ENCODE measurements at places on chromosomes 5 and 9. TPM values are rescaled to one million over a fixed set of nuclear protein-coding genes. Genes with fewer than 3 reads are reported as not detected.

- H3K36me3 ChIP-seq: no peaks in the 10 kb centered on the region
- no peaks in the 10 kb centered on the region for H3K4me1 ChIP-seq
- no peak for DNase-seq
These were observed 62.2 kb upstream of the PPARGC1B start for GRCh38 chr5:149667829-149668330.

Gene MEIKIN
- not detected for total RNA-seq

DNA sequence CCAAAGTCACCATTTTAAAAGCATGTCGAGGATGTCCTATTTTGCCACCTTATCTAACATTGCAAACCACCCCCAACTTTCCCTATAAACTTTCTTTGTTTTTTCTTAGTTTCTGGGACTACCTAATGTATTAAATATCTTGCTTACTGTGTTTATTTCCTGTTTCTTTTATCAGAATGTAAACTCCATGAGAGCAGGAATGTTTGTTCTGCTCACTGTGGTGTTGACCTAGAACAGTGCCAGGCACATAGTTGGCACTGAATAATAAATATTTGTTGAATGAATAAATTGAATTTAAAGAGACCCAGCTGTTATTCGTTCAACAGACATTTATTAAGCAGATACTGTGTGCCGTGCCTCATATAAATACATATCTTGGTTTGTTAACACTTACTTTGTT lies 35.2 kb downstream of the MACIR start:
- H3K4me1 ChIP-seq: no peaks in the 10 kb centered on the region
- no peaks in the 10 kb centered on the region for H3K36me3 ChIP-seq
- no peaks in the 10 kb centered on the region for H3K27me3 ChIP-seq
- H3K27ac ChIP-seq: no peak overlapping the region
- H3K4me3 ChIP-seq: no peak overlapping the region

GRCh38 chr5:67166460-67167285 lies 29.9 kb downstream of the CD180 start:
- H3K4me3 ChIP-seq: peak overlapping the region; percentile 74
- no peaks in the 10 kb centered on the region for H3K27me3 ChIP-seq
- peaks cover 11% of the 10 kb centered on the region for H3K4me1 ChIP-seq
- no peak for DNase-seq
- peaks cover 18% of the 10 kb centered on the region for H3K36me3 ChIP-seq

GRCh38 chr9:72524820-72525540 lies 3.6 kb downstream of the TMC1 start:
- no peak for DNase-seq
- H3K27me3 ChIP-seq: no peaks in the 10 kb centered on the region
- H3K4me1 ChIP-seq: peaks cover 12% of the 10 kb centered on the region

- peaks cover 12% of the 10 kb centered on the region for H3K4me1 ChIP-seq
- H3K4me3 ChIP-seq: no peak overlapping the region
- H3K27ac ChIP-seq: no peak overlapping the region
- H3K36me3 ChIP-seq: no peaks in the 10 kb centered on the region
- H3K27me3 ChIP-seq: no peaks in the 10 kb centered on the region
- no peak for DNase-seq
These were observed 134.6 kb downstream of the TTLL11 start for GRCh38 chr9:121958530-121958929.

DNA sequence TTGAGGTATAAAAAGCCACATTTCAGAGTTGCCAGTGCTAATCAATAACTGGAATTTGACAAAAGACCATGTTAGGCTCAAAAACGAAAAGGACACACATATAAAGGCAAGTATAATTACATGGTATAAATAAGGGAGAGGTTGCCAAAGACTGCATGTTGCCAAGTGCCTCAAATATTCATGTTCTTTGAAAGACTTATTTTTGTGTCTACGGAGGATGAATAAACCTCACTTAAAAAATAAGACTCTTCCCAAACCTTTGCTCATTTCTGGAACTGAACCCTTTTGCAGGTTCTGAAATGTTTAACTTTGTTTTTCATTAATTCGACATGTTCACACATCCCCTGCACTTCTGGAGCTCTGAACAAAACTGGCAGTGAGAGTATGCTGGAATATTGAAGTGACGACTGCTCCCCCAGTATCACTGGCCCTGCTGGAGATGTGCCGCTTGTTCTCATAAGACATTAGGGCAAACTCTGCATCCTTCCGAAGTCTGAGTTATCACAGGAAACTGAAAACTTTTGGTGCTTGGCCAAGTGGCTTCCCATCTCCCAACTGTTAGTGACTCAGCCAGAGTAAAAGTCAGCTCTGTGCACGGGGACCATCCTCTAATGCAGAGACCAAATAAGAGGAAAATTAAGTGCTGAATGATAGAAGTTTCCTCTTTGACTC lies 336.8 kb downstream of the GLIS3 start:
- peaks cover 10% of the 10 kb centered on the region for H3K4me1 ChIP-seq
- DNase-seq: no peak
- H3K4me3 ChIP-seq: peak overlapping the region; percentile 8
- H3K27ac ChIP-seq: no peak overlapping the region
- no peaks in the 10 kb centered on the region for H3K36me3 ChIP-seq

DNA sequence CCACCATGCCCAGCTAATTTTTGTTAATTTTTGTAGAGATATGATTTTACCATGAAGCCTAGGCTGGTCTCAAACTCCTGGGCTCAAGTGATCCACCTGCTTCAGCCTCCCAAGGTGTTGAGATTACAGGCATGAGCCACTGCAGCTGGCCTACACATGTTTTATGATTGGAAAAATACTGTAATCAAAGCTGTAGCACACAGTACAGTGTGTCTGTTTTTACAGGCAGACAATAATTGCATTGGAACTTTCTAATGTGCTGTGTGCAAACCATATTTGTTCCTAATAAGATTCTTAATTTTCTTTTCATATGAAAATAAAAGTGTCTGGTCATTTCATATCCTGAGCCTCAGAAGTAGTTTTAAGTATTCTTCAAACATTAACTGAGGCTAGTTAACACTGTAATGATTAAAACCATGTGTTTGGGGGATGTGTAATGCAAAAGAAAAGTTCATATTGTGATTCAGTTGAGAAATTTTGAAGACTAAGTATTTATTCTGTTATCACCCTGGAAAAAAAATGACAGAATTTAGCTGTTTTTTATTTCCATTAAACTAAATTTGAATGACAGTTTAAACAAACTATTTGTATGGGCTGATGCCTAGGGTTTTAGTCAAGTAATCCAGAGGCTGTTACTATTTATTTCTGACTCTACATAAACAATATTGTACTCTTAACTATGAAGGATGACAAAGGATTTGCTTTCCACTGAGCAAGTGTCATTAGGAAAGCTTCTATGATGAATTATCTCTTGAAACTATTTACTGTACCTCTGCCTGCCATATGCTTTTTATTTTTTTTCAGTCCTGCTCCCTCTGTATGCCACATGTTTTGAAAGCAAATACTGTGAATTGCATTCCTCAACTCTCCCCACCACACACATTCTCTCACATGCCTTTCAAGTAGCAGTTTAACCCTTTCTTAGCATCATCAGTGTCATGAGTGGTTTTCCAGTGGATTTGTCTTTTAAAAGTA lies 111.5 kb downstream of the MTREX start:
- H3K4me1 ChIP-seq: peaks cover 16% of the 10 kb centered on the region
- H3K4me3 ChIP-seq: no peak overlapping the region
- H3K36me3 ChIP-seq: peaks cover 28% of the 10 kb centered on the region
- H3K27me3 ChIP-seq: no peaks in the 10 kb centered on the region

GRCh38 chr5:67414712-67415111 lies 218.1 kb upstream of the CD180 start:
- DNase-seq: no peak
- no peak overlapping the region for H3K4me3 ChIP-seq
- no peaks in the 10 kb centered on the region for H3K27me3 ChIP-seq
- H3K36me3 ChIP-seq: no peaks in the 10 kb centered on the region
- no peak overlapping the region for H3K27ac ChIP-seq

DNA sequence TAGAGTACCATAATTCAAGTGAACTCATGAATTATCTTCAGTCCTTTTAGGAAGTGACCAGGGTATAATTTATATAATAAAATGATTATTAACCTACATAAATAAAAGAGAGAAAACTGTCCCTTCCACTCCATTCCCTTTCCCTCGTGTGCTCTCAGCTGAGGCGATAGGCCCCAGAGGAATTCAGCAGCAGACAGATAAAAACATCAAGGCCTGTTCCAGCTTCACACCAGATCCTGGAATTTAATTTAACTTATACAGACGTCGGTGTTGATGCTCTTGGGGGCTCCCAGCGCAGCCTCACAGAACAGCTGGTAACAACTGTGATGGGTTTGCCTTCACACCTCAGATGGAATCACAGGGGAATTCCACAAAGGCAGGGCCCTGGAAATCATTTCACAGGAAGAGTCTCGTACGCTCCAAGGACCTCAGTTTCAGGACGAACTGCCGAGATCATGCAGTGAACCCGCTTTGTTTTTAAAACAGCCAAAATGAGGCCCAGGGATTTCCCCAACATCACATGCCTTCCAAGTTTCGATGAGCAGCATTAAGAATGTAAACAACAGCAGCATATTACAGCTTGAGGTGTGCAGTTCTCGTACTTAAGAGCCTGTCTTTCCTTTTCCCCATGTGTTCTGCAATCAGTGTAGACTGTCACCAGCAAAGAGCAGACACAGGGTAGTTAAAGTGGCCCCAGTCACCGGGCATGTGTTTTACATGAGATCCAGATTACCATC lies 73.6 kb upstream of the ALDH1B1 start:
- no peak for DNase-seq
- H3K27ac ChIP-seq: peak overlapping the region; percentile 27
- H3K4me3 ChIP-seq: peak overlapping the region; percentile 63
- H3K4me1 ChIP-seq: no peaks in the 10 kb centered on the region

Gene GPR150
- not detected for total RNA-seq
